ENCODE measurements at places on chromosomes 3 and 15. TPM values are rescaled to one million over a fixed set of nuclear protein-coding genes. Genes with fewer than 3 reads are reported as not detected.

Gene ASTE1
- polyA plus RNA-seq = 1.8 TPM

GRCh38 chr3:136068708-136069107 is 103.2 kb downstream of the PPP2R3A start:
- H3K27me3 ChIP-seq = no peaks in the 10 kb centered on the region
- peaks cover 3% of the 10 kb centered on the region for H3K36me3 ChIP-seq
- no peaks in the 10 kb centered on the region for H3K4me1 ChIP-seq
- no peak overlapping the region for H3K4me3 ChIP-seq
- DNase-seq = no peak

Gene TM6SF1
- 1.1 TPM for polyA plus RNA-seq

Gene PRSS50
- polyA plus RNA-seq = not detected

Gene WHAMM
- 4.1 TPM for polyA plus RNA-seq
